ENCODE measurements at places on chromosomes 5 and 9. TPM values are rescaled to one million over a fixed set of nuclear protein-coding genes. Genes with fewer than 3 reads are reported as not detected.

PCDHAC1 gene
- 3.3 TPM for total RNA-seq

GRCh38 chr9:112809351-112809848 is 58.8 kb downstream of the SNX30 start:
- peaks cover 17% of the 10 kb centered on the region for H3K36me3 ChIP-seq
- no peaks in the 10 kb centered on the region for H3K27me3 ChIP-seq
- no peak for DNase-seq
- H3K4me1 ChIP-seq: peaks cover 2% of the 10 kb centered on the region

TMED9 gene
- total RNA-seq: 248 TPM

GRCh38 chr5:146644831-146645230 is 128.8 kb upstream of the GPR151 start:
- no peaks in the 10 kb centered on the region for H3K4me1 ChIP-seq
- no peak overlapping the region for H3K27ac ChIP-seq
- no peak overlapping the region for H3K4me3 ChIP-seq

DNA sequence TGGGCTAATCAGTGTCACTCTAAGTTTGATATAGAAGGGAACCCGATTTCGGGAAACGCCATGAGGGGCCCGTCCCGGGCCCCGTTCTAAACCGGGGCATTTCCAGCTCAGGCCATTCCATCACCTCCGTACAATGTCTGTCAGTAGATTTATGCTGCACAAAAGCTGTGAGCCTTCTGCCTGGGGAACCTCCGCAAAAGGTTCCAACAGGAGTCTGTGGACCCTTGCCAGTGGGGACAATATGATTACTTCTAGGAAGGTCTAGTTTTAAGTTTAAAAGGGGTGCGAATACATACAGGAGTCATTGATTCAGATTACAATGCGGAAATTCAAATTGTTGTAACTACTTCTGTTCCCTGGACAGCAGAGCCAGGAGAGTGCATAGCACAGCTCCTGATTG is 57.6 kb downstream of the RAPGEF1 start:
- H3K27ac ChIP-seq: peak overlapping the region; percentile 63
- no peaks in the 10 kb centered on the region for H3K27me3 ChIP-seq
- no peak overlapping the region for H3K4me3 ChIP-seq
- no peak for DNase-seq

GRCh38 chr5:107217721-107218130 is 453.0 kb downstream of the EFNA5 start:
- no peak for DNase-seq

- peak overlapping the region; percentile 85 for H3K27ac ChIP-seq
- H3K4me3 ChIP-seq: no peak overlapping the region
- H3K36me3 ChIP-seq: peaks cover 3% of the 10 kb centered on the region
- H3K4me1 ChIP-seq: peaks cover 27% of the 10 kb centered on the region
Observed at GRCh38 chr9:87160148-87161102, 213.1 kb upstream of the GAS1 start.

DNA sequence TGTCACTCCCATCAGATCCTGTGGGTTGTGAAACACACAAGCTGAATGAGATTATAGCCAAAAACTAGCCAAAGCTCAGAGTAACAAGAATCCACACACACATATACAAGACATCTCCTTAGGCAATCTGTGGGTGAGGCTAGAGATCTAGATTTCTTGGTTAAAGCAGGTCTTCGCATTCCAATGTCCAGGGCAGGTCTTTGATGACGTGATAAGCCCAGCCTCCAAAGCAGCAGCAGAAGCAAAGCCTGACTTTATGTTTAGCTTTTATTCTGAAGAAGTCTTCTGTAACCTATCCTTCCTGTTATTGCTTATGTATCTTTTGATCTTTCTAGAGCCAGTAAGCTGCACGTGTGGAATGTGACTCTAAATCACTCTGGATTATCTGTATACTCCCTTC is 199.1 kb upstream of the SLC30A5 start:
- H3K4me3 ChIP-seq: no peak overlapping the region
- H3K36me3 ChIP-seq: no peaks in the 10 kb centered on the region
- DNase-seq: no peak
- peaks cover 14% of the 10 kb centered on the region for H3K4me1 ChIP-seq

DNA sequence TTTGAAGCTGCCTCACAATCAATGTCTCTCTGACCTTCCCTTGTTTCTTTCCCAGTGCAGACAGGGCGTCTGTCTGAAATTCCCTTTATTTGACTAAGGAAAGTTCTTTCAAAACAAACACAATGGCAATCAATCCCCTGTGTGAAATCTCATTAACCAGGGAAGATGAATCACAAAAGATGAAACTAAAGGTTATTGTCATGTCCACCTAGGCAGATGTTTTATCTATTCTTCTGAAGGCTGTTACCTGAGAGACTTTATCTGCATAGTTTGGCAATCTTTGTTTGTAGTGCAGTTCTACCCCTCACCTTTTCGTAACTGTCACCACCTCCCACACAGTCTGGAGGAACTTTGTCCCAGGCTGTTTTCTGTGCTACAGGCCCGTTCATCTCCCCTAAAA is 217.5 kb upstream of the RIOK2 start:
- peaks cover 10% of the 10 kb centered on the region for H3K27me3 ChIP-seq
- no peak for DNase-seq
- H3K27ac ChIP-seq: no peak overlapping the region
- H3K36me3 ChIP-seq: no peaks in the 10 kb centered on the region
- no peak overlapping the region for H3K4me3 ChIP-seq

SNCB gene
- total RNA-seq: not detected

DNA sequence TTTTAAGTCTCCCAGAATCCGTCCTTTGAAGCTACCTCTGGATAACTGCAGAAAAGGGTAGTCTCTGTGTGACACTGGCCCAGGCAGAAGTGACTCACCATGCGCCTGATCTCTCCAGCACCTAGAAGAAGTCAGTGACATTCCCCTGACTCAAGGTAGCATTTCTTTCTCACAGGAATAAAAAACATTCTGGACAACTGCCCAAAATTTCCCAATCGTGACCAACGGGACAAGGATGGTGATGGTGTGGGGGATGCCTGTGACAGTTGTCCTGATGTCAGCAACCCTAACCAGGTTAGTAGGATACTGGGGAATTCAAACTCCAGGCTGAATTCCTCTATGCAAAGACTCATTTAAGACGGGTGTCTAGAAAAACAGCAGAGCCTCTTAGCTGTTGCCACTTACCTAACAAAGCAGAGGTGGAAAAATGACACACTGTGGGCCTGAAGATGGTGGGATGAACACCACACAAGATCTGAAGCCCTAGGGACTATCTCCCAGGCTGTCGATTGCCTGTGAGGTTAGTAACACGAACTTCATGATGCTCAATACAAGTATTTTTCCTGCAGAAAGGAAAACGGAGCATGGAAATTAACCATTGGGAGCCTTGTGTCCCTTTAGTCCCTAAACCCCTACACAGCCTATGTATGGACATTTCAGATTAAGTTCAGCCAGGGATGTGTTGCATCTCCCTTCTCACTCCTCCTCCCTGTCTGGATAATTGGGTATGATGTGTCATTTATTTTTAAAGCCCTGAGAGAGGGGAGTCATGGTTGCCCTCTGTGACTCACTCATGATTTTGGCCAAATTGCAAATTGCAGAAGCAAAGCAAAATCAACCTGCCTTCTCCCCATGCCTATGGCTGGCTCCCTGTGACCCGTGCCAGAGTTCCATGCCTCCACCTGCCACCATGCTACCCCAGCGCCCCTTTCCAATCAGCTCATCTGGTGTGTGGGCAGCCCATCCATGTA is 37.2 kb downstream of the THBS4 start:
- no peak overlapping the region for H3K27ac ChIP-seq
- peaks cover 3% of the 10 kb centered on the region for H3K27me3 ChIP-seq
- DNase-seq: peak; percentile 48
- H3K4me1 ChIP-seq: peaks cover 2% of the 10 kb centered on the region

DNA sequence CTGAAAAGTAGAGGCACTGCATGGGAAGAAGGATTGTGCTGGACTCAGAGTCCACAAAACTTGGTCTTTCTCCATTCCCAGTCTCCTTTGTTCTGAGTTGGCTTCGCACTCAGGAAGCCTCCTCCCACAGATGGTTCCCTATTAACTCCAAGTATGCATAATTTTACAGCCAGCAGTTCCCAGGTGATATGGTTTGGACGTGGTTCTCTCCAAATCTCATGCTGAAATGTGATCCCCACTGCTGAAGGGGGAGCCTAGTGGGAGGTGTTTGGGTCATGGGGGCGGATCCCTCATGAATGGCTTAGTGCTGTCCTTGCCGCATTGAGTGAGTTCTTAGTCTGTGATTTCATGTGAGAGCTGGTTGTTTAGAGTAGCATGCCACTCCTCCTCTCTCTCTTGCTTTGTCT is 86.6 kb downstream of the FEM1C start:
- no peaks in the 10 kb centered on the region for H3K27me3 ChIP-seq
- H3K4me1 ChIP-seq: peaks cover 8% of the 10 kb centered on the region
- H3K27ac ChIP-seq: no peak overlapping the region
- H3K36me3 ChIP-seq: no peaks in the 10 kb centered on the region

KIF20A gene
- total RNA-seq: 16.4 TPM

TXNDC8 gene
- not detected for total RNA-seq

DNA sequence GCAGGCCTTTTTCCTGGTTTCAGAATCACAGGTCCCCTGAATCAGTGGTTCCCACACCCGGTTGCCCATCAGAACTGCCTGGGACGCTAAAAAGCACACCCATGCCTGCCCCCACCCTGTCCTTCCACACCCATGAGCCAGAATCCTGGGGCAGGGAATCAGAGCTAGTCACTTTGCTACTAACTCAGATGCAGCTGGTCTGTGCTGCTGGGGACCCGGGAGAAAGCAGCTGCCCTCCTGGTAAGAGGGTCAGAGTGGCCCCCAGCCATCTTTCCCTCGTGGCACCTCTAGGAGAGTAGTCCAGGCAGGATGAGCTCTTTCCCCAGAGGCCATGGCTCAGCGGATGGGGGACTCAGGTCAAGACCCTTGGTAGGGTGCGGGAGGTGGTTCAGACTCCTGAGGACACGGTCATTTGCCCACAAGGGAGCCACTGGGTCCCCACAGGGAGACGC is 11.3 kb upstream of the NUP214 start:
- no peak overlapping the region for H3K4me3 ChIP-seq
- no peak overlapping the region for H3K27ac ChIP-seq
- H3K36me3 ChIP-seq: peaks cover 6% of the 10 kb centered on the region
- H3K27me3 ChIP-seq: no peaks in the 10 kb centered on the region
- DNase-seq: no peak

OR1Q1 gene
- total RNA-seq: not detected

TMEM250 gene
- total RNA-seq: 34.0 TPM

- peaks cover 1% of the 10 kb centered on the region for H3K4me1 ChIP-seq
- no peak overlapping the region for H3K27ac ChIP-seq
- peaks cover 3% of the 10 kb centered on the region for H3K27me3 ChIP-seq
- no peak overlapping the region for H3K4me3 ChIP-seq
- DNase-seq: no peak
- H3K36me3 ChIP-seq: no peaks in the 10 kb centered on the region
Observed at GRCh38 chr9:88218726-88219125, 80.5 kb upstream of the SPATA31C2 start.

GRCh38 chr9:127721391-127721821 is 5.5 kb downstream of the TTC16 start:
- H3K4me3 ChIP-seq: no peak overlapping the region
- no peak overlapping the region for H3K27ac ChIP-seq
- DNase-seq: no peak
- no peaks in the 10 kb centered on the region for H3K36me3 ChIP-seq
- H3K4me1 ChIP-seq: peaks cover 7% of the 10 kb centered on the region
- H3K27me3 ChIP-seq: no peaks in the 10 kb centered on the region

DNA sequence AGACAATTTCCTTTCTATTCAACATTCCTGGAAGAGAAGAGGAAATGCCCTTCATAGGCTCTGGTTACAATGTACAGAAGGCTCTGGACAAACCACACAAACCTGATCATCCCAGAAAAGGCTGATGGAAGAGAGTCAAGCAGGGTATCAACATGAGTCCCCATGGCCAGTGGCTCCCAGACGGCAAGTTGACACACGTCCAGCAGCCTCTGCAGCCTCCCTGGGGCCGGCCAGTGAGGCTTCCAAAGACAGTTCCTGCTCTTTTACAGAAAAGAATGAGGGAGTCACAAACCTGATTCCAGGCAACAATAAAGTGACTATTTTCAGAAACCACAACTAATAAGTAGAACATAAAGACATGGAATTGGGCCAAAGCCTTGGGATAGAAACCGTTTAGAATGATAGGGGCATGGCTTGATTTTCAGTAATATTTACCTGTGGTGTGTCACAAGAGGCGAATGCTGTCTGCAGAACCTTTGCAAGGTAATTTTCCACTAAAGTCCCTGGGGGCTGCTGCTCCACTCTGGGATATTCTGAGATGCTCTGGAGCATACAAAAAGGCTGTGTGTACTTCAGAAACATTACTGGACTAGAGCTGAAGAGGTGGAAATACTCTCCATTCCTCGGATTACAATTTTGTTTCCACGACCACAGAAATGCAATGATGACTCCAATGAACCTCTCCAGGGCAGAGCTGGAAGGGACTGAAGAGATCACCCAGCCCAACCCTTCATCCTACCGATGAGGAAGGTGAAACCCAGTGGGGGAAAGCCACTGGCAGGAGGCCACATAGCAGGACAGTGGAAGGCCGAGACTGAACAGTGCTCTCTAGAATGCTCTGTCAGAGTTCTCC is 10.4 kb downstream of the MED27 start:
- H3K4me3 ChIP-seq: no peak overlapping the region
- no peaks in the 10 kb centered on the region for H3K27me3 ChIP-seq

GRCh38 chr9:93712896-93713295 is 136.5 kb downstream of the PHF2 start:
- H3K36me3 ChIP-seq: no peaks in the 10 kb centered on the region
- H3K27me3 ChIP-seq: peaks cover 18% of the 10 kb centered on the region
- no peak overlapping the region for H3K27ac ChIP-seq

PRSS3 gene
- total RNA-seq: not detected

GRCh38 chr5:71955723-71956122 is 151.6 kb upstream of the MAP1B start:
- peaks cover 33% of the 10 kb centered on the region for H3K27me3 ChIP-seq
- no peak overlapping the region for H3K4me3 ChIP-seq
- no peaks in the 10 kb centered on the region for H3K4me1 ChIP-seq
- no peak overlapping the region for H3K27ac ChIP-seq
- no peak for DNase-seq
- H3K36me3 ChIP-seq: no peaks in the 10 kb centered on the region

CTNND2 gene
- 2.5 TPM for total RNA-seq

EEIG1 gene
- 39.4 TPM for total RNA-seq

DMRT3 gene
- not detected for total RNA-seq

- peaks cover 3% of the 10 kb centered on the region for H3K36me3 ChIP-seq
- no peak for DNase-seq
- H3K27ac ChIP-seq: no peak overlapping the region
Observed at GRCh38 chr5:93789173-93790067, 48.0 kb upstream of the POU5F2 start.

- no peak overlapping the region for H3K4me3 ChIP-seq
- H3K27ac ChIP-seq: no peak overlapping the region
- no peak for DNase-seq
- no peaks in the 10 kb centered on the region for H3K27me3 ChIP-seq
- H3K4me1 ChIP-seq: peaks cover 25% of the 10 kb centered on the region
- peaks cover 64% of the 10 kb centered on the region for H3K36me3 ChIP-seq
Observed at GRCh38 chr9:81676395-81676794, 13.0 kb downstream of the TLE1 start.

GRCh38 chr5:179998485-179998884 is 73.1 kb downstream of the RNF130 start:
- no peak for DNase-seq
- H3K4me1 ChIP-seq: no peaks in the 10 kb centered on the region
- no peaks in the 10 kb centered on the region for H3K27me3 ChIP-seq
- no peak overlapping the region for H3K4me3 ChIP-seq
